ENCODE measurements at places on chromosomes 12 and 14.

- DNase-seq: no peak
These were observed 408 bp upstream of the CACNA2D4 start for GRCh38 chr12:1918884-1919236.

DNA sequence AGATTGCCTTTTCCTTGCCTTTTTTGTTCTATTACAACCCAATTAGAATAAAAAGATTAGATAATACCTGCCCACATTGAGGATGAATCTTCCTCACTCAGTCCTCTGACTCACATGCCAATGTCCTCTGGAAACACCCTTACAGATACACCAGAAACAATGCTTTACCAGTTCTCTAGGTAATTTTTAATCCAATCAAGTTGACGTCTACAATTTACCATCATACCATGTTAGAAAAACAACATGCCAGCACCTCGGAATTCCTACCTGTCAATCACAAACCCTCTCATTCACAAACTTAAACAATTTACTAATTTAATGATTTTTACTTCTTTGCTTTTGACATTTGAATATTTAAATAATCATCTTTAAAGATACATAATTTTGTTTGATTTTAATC, 953.8 kb downstream of the TRHDE start:
- no peak for DNase-seq

DNA sequence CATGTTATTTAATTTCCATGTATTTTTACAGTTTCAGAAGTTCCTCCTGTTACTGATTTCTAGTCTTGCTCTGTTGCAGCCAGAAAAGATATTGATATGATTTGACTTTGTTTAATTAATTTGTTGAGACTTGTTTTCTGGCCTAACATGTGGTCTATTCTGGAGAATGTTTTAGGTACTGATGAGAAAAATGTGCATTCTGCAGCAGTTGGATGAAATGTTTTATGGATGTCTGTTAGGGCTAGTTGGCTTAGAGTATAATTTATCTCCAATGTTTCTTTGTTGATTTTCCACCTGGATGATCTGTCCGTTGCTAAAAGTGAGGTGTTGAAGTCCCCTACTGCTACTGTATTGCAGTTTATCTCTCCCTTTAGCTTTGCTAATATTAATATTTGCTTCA, 54.4 kb downstream of the GPR137C start:
- DNase-seq: no peak

DNA sequence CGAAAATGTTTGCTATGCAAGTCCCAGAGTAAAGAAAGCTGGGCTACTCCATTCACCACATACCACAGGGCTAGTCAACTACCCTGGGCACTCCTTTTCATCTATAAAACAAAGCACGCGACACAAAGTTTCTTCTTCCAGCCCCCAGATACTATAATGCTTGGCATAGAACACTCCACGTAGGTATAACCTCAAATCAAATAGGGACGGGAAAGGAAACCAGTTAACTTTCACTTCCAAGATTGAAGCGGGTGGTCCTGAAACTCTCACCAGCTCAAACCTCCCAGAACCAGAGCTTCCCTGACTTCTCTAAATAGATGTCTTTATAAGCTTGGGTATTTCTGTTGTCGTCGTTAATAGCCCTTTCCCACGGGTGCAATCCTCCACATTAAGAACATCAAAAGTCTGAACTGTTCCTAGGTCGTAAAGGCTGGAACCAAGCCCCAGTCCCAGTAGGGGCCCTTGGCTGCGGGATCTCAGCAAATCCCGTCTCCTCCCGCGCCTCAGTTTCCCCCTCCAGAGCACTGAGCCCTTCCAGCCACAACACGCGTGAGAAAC, 647 bp downstream of the LGMN start:
- DNase-seq: no peak

DNA sequence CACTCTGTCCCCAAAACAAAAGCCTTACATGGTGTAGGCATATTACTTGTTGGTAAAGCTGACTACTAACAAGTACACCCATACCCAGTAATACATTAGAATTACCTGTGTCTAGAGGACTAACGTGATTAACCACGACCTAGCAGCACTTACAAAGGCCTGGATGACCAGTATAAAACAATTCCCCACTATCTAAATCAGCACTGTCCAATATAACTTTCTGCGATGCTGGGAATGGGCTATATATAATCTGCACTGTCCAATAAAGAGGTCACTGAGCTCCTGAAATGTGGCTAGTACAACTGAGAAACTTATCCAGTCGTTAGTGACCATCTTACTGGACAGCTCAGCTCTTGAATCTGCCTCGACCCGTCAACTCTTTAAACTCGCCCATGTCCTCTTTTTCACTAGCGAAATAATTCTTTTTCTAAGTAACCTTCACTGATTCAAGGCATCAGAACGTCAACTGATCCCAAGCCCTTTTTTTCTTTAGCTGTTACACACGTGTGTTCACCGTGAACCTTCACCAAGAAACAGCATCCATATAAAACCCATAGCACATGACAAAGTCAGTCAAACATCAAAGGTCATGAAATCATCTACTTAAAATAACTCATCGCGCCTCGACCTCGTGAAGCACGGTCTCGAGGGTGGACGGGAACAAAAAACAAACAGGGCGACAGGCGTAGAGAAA, 905 bp upstream of the CIPC start:
- DNase-seq: no peak

- DNase-seq: peak; percentile 11
These were observed 585.6 kb upstream of the MIS18BP1 start for GRCh38 chr14:45838597-45838996.

DNA sequence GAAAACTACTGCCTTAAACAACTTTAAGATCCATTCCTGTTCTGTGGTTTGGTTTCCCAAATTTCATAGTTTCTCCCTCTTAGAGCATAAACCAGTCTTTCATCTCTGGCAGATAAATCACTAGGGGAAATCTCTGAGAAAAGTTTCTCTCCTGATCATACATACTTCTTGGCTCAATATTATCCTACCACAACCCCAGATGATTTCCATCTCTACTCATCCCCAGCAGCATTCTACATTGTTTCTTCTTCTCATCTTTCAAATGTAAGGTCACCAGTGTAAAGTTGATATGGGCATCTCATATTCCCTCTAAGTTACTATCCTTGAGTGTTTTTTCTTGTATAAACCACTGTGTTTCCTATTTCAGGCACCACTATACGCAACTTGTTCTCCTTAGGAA, 45.9 kb upstream of the PLEKHG7 start:
- no peak for DNase-seq

Measured in GM12878 (cell line).